NCI-H226 (cell line): ENCODE measurements at places on chromosomes 3 and 15.

DNA sequence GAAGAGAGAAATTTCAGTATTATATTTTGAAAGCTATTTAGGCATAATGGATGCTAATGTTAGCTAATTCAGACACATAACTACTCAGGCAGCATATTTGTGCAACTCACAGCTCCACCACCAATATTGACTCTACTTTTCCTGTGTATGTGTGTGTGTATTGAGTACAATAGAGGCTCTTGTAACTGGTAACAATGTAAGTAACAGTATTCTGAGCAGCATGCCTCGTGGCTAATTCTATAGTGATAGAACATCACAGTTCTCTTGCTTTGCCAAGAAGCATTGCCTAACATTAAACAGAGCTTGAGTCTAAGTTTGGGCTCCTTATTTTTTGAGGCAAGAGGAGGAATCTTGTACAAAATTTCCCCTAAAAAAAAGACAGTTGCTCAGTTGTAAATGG lies 98.6 kb upstream of the ARHGEF26 start:
- no peak for DNase-seq

DNA sequence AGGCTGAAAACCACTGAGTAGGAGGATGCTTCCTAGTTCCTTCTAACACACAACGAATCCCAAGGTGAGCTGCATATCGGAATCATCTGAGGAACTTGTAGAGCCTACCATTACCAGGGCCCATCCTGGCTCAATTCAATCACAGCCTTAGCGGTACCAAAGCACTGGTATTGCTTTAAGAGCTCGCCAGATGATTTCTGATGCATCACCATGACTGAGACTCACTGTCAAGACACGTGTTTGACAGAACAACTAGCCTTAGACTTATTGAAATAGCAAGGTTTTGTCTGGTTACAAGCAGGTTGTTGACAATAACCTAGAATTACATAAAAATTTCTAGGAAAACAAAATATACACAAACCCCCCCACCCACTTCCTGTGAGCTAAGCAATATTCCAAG lies 68.5 kb downstream of the CBLB start:
- no peak for DNase-seq

- DNase-seq = no peak
Observed at GRCh38 chr3:179991104-179991503, 45.6 kb downstream of the PEX5L start.

DNA sequence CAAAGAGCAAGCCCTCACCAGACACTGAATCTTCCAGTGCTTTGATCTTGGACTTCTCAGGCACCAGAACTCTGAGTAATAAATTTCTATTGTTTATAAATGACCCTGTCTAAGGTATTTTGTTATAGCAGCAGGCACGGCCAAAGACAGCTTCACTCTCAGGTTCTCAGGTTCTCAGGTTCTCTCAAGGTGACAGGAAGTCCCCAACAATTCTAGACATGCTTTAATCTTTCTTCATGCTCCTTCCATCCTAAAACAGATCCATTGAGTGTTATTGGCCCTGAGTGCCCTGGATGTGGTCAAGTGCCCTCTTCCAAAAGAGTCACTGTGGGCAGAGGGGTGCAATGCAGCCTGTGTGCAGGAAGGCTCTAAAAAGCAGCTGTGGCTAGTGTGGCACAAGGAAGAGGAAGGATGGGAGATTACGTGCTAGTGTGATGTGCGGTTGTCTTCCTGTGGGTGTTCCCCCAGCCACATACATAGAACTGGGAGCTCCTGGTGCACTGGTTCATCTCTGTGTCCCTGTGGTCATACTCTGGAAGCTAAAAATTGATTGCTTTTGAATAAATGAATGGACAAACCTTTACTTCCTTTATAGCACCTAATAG lies 11.0 kb upstream of the RAB7A start:
- DNase-seq = no peak

- no peak for DNase-seq
Observed at GRCh38 chr3:164222197-164222596, 856.1 kb downstream of the SI start.

DNA sequence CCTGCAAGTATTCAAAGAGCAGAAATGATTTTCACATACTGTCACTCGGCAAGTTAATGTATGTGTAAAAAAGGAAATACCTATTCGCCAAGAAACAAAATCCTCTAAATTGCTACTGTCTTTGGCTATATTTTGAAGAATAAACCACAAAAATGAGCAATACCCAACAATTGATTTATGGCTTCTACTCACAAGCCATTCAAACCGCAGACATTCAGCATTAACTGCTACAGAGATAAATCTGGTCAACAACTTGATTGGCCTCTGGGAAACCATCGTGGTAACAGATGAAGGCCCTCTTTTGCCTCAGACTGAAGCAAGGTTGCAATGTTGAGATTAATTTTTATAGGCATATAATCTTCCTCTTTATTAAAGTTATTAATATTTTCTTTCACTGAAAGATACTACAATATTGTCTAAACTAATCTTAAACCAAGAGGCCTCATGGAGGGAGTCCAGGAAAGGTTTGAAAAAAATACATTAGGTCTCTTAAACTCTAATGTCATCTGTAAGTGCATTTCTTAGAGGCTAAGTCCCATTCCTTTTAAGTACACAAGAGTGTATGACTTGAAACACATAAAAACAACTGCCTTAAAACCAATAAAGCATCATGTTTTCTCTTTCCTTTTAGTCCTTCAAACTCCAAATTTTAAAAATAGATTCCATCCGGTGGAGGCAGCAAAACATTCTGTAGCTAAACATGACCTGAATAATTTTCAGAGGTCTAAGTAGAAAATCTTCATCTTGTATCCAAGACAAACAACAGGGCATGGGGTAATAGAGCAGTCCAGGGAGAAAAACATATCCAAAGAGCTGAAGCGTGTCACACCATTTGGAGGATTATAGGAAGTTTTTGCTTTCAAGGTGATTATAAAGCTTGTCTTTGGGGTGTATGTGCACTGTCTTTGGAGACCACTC lies 162.4 kb upstream of the TGFBR2 start:
- no peak for DNase-seq

- DNase-seq = no peak
Observed at GRCh38 chr15:34773013-34773412, 18.2 kb upstream of the GJD2 start.

- no peak for DNase-seq
Observed at GRCh38 chr3:88150371-88150770, 612 bp downstream of the C3orf38 start.

- DNase-seq = no peak
Observed at GRCh38 chr3:111901637-111902036, 42.6 kb downstream of the PHLDB2 start.

DNA sequence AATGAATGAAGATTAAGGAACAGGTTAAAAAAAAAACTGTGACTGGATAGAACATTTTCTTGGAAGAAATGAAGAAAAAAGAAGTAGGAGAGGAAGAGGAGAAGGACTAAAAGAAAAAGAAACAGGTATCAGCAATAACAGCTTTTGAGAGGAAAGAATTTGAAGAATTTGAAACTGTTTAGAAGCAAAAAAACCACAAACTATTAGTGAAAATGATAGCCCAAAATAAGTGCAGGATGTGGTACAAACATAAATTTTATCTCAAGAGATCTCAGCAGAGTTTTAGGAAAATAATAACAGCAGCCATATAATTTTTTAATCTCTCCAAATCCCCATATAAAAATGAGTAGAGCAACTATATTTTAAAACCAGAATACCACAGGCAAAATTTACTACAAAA lies 8.8 kb upstream of the A4GNT start:
- no peak for DNase-seq

DNA sequence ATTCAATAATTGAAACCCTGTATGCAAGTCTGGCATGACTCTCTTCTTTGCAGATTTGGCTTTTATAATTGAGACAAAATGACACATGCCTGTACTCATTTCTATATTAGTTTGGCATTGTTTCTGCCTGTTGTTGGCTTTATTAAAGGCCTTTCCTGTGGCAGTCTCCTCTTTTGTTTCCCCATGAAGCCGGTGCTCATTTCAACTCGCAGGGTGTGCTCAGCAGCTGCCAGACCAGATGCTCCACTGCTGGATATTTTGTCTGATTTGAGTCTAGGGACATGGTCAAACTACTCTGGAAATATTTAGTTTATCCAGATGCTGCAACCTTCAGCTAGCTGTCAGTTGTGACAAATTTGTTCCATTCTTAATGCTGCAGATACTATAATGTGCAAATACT lies 445.3 kb downstream of the NAALADL2 start:
- no peak for DNase-seq

DNA sequence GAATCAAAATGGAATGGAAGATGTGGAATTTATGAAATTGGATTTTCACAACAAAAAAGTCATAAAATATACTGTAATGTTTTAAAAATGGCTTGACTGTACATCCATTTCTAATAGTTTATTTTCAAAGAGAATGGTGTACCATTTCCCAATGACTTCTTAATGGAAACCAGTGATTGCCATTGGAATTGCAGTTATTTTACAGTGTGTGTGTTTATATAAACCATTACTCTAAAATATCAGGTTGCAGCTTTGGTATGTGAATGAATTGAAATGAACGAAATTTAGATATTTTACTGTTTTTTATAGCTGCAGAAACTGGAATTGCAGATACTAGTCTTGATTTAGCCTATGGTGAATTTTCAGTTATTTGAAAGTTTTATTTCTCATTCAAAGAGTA lies 165.6 kb downstream of the UBE2E2 start:
- DNase-seq = no peak
